ENCODE measurements at places on chromosomes 7 and 10.
A peak's percentile ranks its signal among the peaks of the same experiment; 100 is the strongest.

DNA sequence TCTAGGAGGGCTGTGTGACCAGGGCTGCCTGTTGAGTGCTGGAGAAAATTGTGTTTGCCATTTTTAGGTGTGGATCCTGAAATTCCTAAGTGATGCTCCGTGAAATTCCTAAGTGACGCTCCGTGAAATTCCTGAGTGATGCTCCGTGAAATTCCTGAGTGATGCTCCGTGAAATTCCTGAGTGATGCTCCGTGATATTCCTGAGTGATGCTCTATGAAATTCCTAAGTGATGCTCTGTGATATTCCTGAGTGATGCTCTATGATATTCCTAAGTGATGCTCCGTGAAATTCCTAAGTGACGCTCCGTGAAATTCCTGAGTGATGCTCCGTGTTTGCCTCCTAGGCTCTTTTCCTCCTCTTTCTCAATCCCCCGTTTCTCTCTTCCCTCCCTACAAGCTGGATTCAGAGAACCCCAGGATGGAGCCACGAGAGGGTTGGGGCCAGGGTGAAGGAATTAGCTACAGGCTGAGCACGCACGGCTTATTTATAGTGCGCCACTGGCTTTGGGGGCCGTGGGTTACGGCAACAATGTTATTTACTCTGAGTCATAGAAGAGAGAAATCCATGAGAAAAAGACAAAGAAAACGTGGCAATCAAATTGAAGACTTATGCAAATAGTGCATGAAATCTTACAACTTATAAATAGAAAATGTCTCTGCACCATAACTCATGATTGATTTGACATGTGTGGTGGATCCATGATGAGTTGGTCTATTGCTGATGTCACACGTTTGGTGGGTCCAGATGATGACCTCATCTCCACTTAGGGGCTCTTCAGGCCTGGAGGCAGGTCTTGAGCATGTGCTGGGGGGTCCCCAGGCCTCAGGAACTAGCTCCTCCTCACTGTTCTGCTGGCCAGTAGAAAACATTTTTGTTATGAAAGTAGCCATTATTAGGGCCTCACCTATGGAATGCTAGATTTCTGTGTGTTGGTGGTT lies 224.6 kb downstream of the WDR37 start:
- no peak for DNase-seq

- no peak for DNase-seq
Observed at GRCh38 chr7:111730476-111731300, 168.4 kb upstream of the IMMP2L start.

DNA sequence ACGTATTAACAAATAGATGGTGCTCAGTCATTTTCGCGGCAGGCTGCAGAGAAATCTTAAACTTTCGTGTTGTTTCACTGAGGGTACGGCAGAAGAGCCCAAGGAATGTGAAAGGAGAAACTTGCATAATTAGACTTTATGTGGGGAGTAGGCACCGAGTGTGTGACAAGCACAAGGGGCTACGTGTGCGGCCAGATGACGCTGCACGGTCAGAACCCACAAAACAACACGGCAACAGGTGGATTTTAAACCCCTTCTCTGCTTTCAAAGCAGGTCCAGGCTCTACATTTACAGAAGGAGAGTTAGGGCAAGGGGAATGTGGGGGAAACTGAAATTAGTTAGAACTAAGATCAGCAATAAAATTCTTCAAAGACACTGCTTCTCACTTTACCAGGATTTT lies 392 bp upstream of the UCN3 start:
- DNase-seq = no peak

DNA sequence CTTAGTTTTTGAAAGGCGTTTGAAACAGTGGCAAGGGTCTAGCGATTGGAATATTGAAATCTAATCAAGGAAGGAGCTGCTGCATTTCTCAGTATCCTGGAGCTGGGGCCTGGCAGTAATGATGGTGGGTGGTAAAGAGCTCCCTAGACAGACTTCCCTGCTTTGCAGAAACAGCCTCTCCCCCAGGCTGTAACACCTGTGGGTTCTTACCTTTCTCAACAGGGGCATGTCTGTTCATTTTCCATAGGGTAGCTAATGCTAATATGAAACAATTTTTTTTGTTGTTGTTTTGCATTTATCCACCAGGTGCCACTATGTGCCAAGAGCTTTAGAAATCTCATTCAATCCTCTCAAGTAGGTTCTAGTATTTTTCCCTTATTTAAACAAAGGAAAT lies 345.5 kb downstream of the REEP3 start:
- no peak for DNase-seq

GRCh38 chr10:11261687-11262493 lies 244.2 kb downstream of the CELF2 start:
- DNase-seq = no peak

GRCh38 chr7:94395141-94396036 lies 694 bp downstream of the COL1A2 start:
- DNase-seq = peak; percentile 60

- no peak for DNase-seq
Observed at GRCh38 chr7:68787566-68787965, 810.7 kb upstream of the AUTS2 start.

DNA sequence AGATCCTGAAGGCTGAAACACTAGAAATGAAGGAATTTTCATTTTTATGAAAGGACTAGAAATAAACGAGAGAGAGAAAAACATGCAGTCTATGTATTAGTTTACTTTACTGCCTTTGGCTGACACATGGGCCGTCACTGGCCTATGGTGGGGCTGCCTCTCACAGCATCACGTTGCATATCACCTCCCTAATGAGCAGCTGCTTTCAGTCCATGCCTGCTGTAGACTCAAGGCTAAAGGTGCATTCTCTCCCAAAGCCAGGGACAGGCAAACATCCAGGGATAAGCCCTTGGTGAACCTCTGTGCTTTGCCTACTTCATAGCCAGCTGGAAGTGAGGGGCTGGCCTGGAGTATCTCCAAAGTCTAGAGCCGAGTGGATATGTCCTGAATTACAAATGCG lies 359.4 kb downstream of the GPAM start:
- DNase-seq = no peak

DNA sequence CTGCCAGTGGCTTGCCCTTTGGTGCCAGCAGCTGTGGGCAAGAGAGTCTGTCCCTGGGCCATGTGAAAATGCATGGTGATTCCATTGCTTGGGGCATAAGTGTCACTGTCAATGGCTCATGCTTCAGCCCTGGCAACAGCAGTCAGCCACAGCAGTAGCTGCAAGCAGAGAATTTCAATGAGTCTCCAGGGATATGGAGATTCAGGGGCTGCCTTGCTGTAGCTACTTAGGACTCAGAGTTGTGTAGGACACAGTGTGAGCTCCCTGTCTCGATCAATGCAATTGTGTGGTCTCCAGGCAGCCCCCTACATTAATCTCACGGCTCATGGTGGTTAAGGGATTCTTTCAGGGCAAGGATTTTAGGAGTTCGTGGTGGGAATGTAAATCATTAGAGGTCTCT lies 126.3 kb upstream of the STARD3NL start:
- DNase-seq = no peak

GRCh38 chr10:32957341-32958084 lies 517 bp downstream of the ITGB1 start:
- DNase-seq = peak; percentile 83

- DNase-seq = no peak
Observed at GRCh38 chr7:151819866-151820265, 57.0 kb downstream of the PRKAG2 start.

GRCh38 chr7:115635376-115635775 lies 395.2 kb downstream of the TFEC start:
- no peak for DNase-seq

GRCh38 chr7:31562002-31562401 lies 48.1 kb downstream of the ITPRID1 start:
- DNase-seq = no peak

DNA sequence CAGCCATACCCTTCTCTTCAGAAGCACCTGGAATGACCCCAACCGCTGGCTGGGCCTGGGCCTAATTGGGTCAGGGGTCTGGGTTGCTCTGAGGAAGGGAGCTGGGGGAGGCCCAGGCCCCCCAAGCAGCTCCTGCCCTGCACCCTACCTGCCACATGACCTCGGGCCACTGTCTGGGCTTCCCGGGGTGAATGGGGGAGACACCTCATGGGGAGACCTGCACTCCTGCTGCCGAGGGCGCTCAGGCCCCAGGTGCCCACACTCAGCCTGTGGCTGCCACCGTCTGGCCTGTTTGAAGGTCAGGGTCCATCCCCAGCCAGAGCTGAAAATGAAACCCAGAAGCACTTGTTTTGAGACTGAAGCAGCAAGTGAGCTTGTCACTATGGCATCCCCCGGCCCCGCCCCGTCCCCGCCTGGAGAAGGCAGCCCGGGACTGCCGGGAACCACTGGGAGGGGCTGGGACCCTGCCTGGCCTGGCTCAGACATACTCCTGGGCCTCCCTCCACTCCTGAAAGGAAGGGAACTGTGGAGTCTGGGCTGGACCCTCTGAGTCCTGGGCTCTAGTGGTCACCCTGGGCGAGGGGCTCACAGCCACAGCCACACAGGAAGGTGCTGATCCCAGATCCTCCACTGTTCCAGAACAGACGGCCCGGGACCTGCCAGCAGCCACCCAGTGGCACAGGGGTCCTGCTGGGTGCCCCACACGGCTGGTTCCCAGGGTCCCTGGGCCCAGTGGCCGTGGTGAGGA lies 7.4 kb upstream of the MICALL2 start:
- no peak for DNase-seq

GRCh38 chr10:8910314-8910713 lies 855.8 kb downstream of the GATA3 start:
- no peak for DNase-seq

- DNase-seq = no peak
Observed at GRCh38 chr10:1665021-1665661, 72.2 kb downstream of the ADARB2 start.

DNA sequence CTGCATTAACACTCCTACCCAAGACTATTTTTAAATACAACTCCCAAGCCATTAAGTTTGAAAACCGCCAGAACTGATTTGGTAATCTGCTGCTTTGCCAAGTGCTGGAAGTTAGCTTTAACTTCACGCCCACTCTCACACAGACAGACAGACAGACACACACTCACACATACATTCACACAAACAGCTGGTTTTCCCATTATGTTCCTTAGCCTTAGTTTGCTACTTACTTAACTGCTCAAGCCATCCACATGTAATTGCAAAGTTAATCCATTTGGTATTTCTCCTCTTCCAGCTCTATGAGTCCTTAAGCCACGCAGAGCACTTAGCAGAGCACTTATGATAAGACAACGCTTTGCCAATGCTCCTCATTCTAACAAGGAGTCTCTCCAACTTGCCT lies 8.3 kb downstream of the COBL start:
- DNase-seq = no peak

GRCh38 chr7:44320141-44320540 lies 5.3 kb downstream of the CAMK2B start:
- DNase-seq = no peak

DNA sequence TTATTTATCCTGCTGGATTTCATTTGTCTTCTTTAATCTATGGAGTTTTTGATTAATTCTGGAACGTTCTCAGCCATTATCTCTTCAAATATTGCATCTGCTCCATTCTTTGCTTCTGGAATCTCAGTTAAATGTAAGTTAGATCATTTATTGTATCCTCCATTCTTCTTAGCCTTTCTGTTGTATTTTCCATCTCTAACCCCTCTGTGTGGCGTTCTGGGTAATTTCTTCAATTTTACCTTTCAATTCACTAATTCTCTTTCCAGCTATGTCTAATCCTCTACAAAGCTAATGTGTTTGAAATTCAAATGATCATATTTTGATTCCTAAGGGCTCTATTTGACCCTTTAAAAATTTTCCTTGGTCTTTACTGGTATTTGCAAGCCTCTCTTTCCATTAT lies 92.4 kb downstream of the CDH23 start:
- DNase-seq = no peak

Measured in ecto neural progenitor cell (in vitro differentiated cells).